Heart right ventricle (tissue), 16 donors: ENCODE measurements at places on chromosomes 5 and 9. TPM values are rescaled to one million over a fixed set of nuclear protein-coding genes. Genes with fewer than 3 reads are reported as not detected.

DNA sequence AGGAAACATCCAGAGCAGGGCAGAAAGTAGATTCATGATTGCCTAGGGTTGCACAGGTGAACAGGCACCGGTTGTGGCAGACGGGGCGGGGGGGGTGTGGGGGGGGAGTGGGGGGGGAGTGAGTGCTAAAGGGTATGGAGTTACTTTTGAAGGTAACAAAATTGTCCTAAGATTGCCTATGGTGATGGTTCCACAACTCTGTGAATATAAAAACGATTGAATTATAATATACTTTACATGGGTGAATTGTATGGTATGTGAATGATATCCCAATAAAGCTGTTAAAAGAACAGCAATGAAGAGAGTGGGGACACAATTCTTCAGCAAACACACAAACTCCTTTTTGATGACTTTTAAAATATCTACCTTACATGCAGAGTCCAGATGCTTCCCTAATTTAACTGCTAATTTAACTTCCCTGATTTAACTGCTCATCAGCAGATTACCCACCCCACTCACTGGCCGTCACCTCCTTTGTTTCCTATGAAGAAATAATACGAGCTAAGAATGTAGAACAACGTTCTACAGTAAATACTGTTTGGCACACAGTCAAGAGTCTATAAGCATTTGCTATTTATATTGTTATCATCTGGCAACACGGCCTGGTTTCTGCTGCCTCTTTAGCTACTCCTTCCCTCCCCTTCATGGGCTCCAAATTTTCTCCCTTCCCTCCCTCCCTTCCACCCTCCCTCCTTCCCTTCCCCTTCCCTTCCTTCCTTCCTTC, 83.5 kb downstream of the PTCH1 start:
- DNase-seq: no peak

GRCh38 chr9:133918111-133918813, 73.9 kb downstream of the VAV2 start:
- DNase-seq: no peak

Gene SPINK7
- not detected for total RNA-seq

- no peak for DNase-seq
These were observed 150.9 kb downstream of the FGF18 start for GRCh38 chr5:171570244-171570825.

Gene RORB
- total RNA-seq: 1.3 TPM

Gene GFM2
- 49.9 TPM for total RNA-seq

GRCh38 chr5:6812800-6813731, 99.8 kb downstream of the TENT4A start:
- DNase-seq: no peak

DNA sequence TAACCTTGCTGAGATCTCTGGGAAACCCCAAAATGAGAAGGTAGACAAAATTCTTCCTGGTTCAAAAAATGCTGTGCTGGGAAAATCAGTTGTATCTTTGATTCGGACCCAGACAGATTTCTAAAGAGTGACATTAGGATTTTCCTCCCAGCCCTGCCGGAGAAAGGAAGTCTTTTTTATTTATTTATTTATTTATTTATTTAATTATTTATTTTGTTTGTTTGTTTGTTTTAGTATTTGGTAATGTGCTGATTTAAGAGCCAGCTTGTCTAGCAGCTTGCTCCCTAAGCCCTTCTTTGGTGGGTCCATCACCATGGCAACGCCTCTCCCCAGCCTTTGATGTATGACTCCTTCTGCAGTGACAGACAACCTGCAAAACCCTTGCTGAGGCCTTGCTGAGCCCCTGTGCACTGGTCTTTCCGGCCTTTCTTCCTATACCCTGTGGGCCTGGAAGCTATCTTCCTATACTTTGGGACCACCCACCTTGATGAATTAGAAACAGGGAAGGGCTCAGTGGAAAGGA, 60.6 kb upstream of the AFAP1L1 start:
- DNase-seq: peak; percentile 1

Gene PCDHB3
- 0.71 TPM for total RNA-seq

DNA sequence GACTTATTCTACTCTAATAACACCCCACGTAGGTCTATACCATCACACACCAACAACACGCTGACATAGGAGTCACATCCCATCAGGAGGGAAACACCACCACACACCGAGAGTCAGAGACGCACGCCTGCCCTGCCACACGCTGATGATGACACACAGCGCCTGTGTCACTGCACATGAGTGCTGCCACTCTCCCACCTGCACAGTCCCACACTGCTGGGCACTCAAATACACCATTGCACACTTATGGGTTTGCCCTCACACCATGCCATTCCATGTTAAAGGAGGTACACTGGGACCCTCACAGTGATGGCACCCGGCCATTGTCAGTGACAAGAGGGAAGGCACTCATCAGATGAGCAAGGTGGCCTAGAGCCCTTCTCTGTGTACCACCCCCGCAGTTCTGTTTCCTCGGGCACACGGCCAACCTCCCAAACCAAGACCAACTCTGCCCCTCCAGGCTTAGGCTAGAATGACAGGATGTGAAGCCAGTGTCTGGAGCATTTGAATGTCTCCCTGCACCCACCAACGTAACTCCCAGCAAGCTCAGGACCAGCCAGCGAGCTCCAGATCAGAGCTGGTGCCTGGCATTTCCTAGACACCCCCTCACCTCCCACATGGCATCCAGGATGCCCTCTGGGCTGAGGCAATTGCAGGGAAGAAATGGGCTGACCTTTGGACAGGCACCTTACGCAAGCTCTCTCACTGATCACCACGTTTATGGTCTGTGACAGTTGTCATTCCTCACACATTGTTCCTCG, 3.6 kb upstream of the CPLX2 start:
- no peak for DNase-seq

DNA sequence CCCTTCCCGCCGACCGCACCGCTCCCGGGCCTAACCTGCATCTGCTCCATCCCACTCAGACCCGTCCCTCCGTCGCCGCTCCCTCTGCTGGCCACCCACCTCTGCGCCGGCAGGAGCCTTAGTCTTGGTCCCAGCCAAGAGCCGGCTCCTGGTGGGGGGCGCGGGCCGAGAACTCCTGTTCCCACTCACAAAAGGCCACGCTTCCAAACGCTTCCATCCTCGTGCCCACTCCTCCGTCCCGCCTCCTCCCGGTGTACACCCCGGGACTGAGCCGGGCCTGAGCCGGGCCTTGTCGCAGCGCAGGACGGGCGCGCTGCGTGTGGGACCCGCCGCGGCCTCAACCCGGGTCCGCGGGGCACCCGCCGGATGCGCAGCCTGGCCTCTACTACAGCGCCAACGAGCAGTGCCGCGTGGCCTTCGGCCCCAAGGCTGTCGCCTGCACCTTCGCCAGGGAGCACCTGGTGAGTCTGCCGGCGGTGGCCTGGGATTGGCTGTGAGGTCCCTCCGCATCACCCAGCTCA, 7.5 kb downstream of the ADAMTS13 start:
- DNase-seq: peak; percentile 31

DNA sequence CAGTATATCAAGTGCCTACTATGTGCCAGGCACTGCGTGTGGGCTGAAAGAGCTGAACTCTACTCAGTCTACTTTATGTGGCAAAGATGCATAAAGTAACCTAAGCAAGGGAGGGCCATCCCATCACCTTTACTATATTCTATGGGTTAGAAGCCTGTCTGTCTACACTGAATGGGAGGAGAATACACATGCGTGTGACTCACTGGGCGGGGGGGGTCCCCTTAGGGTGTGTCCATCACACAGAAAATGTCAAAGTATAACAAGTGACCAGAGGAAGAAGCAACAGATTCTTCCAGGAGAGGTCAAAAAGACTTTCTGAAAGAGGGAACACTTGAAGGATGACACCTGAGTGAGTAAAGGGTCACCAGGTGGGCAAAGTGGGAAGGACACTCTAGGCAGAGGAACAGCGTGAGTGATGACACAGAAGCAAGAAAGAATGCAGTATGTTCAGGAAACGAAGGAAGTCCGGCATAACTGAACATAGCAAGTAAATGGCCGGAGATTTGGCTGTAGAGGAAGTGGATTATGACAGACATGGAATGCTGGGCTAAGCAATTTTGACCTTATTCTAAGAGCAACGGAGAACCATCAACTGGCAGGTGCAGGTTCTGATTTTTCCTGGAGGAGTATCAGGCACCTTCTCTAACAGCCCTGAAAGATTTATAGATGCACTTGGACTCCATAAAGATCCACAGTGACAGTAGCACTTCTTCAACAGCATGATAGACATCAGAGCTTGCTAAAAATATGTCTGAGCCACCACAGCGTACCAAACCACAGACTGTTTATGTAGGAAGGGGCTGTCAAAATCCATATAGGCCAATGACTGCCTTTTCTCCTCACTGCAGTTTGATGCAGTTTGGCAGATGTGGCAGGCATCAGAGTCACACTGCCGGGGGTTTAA, 8.0 kb upstream of the WHRN start:
- DNase-seq: no peak

DNA sequence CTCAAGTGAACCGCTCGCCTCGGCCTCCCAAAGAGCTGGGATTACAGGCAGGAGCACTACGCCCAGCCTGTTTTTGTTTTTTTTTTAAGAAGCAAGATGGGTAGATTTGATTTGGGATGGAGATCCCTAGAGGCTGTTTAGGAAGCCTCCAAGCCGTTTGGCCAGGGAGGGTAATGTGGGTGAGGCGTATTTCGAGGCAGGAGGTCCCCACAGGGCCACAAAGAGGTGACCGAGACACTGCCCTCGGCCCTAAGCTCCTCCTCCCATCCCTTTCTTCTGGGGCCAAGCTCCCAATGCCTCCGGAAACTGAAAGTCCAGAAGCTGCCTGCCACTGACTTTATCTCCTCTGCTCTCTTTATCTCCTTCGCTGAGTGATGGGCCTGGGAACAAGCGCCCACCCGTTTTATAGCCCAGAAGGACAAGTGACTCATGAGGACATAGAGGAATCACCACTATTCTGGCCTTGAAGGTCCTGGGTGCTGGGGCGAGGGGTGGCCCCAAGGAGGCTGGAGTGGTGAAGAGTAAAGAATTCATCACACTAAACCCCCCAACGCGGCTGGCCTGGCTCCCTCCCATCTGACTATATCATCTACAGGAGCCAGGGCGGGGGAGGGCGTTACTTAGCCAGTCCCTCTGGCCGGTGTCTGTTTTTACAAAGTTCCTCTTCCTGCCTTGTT, 2.0 kb upstream of the RALGDS start:
- DNase-seq: peak; percentile 33

GRCh38 chr5:31237174-31237573, 43.7 kb downstream of the CDH6 start:
- DNase-seq: no peak

- no peak for DNase-seq
These were observed 73.3 kb downstream of the FCHO2 start for GRCh38 chr5:73028991-73029595.

- DNase-seq: no peak
These were observed 79.5 kb downstream of the OSMR start for GRCh38 chr5:38925154-38925925.

- DNase-seq: no peak
These were observed 319.1 kb upstream of the RGMB start for GRCh38 chr5:98454407-98454806.

DNA sequence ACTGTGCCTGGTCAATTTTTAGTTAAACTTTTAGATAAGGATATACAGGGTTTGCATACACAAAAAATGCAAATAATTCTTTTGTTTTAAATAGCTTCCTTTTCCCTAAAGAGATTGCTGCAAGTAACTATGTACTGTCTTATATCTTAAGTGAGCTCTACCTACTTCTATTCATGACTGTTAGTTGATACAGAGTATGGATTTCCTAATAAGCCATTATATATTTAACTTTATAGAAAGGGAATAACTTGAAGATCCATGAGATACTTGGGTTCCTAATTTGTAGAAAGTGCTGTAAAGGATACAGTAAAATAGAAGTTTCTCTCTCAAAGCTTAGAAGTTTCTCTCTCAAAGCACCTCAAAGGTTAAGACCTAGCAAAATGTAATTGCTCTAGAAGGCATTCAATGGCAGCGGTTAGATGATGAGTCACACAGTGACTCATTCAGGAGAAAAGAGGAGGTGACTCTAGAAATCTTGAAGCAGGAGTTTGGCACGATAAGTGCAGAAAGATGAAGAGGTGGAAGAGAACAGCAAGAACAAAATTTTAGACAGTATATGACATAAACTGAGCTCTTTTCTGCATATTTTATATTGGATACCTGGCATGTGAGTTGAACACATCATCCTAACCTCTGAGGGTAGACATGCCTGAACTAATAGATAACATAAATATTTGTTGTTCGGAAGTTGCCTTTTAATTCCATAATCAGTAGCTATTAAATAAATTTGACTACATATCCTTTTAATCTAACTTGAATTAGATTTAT, 5.5 kb upstream of the DNAJC21 start:
- DNase-seq: no peak

- no peak for DNase-seq
These were observed 101.6 kb downstream of the CRB2 start for GRCh38 chr9:123457583-123457982.

GRCh38 chr9:17230646-17231045, 95.8 kb downstream of the CNTLN start:
- no peak for DNase-seq

- DNase-seq: no peak
These were observed 2.8 kb upstream of the CCDC125 start for GRCh38 chr5:69335341-69335935.

DNA sequence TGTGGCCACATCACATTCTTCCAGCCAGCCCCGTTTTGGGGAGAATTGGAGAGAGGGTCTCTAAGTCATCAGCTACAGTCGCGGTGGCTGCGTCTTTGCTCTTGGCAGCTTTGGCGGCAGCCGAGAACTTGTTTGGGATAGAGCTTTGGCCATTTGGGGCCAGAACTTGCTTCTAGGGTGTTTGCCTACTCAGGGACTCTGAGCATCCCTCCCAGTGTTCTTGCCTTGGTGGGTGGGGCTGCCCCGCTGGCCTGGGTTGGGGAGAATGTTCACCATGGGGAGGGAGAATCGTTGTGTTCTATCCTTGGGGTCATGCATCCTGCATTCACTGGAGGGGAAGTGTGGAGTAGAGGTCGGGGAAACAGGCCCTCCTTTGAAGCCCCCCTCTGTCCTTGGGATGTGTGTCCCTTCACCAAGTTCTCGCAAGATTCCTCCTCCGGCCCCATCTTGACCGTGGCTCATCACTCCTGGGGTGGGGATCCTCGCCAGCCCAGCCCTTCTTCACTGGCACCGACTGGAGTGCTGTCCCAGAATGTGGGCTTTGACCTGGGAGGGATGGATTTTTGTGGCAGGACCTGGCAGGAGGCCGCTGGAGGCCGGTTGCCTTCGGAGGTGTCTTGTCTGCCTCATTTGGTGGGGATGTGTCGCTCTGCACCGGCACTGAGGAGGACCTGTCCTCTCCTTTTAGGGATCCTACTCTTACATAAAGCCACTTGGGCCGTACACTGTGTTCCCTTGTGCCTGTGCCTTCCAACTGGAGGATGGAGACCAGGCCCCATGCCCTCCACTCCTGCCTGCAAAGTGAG, 3.5 kb downstream of the PHF2 start:
- DNase-seq: no peak

GRCh38 chr5:140213370-140213983, 38.5 kb downstream of the CYSTM1 start:
- DNase-seq: no peak

Gene WHRN
- total RNA-seq: not detected

Gene SLIT3
- 11.5 TPM for total RNA-seq

- DNase-seq: no peak
These were observed 25.3 kb upstream of the CXCL14 start for GRCh38 chr5:135604056-135604455.
